ENCODE measurements at places on chromosomes 5 and 9.

DNA sequence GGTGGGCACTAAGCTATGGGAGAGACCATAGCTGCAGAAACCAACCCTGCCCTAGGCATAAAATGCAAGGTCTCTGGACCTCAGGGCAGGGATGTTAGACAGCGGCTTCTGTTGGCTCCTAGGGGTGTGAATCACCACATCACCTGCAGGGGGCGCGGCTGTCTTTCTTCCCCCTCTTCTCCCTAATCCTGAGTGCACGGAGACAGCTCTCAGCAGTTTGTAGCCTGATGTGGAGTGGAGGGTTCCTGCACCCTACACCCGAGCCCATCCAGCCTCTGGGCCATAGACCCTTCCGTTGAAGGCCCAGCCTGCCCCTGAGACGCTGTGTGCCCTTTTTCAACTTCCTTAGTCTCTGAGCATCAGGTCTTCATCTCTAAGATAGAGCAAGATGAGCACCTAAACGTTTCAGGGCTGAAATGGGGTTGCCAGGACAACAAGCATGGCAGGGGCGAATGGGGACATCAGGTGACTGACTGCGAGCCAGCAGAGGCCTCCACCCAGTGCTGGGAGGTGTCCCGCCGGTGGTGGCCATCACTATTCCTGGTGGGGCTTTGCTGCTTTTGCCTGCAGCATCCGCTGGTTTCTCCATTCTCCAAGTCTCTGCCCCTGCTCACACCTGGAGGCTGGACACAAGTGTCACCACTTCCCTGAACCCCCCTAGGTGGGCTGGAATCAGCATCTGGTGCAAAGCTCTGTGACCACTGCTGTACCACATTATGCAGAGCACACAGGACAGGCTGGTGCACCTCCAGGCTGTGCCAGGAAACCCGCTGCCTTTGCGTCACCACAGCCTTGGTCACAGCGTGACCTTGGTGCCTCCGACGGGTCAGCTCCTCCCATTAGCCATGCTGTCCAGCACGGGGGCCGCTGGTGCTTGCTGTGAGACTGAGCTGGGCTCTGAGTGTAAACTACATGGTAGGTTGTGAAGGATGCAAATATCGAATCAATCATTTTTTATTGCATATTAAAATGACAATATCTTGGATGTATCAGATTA lies 2.5 kb upstream of the SEC16A start:
- DNase-seq = peak; percentile 76

GRCh38 chr5:181109489-181110013 lies 21.4 kb downstream of the OR2V1 start:
- no peak for DNase-seq

- no peak for DNase-seq
Measured at GRCh38 chr9:116100711-116101121, 52.9 kb upstream of the PAPPA start.

DNA sequence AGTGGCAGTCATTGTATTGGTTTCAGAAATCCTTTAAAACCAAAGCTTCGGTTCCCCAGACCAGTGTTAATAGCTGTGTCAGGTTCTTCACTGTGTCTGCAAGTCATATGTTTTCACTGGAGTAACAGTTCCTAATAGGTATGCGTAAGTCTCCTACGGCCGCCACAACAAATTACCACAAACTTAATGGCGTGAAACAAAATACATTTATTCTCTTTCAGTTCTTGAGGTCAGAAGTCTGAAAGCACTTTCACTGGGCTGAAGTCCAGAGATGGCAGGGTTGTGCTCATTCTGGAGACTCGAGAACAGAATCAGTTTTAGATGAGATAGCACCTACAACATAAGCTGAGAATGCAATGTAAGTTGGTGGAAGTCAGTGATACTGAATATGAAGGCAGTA lies 556.2 kb downstream of the TLE4 start:
- DNase-seq = no peak

GRCh38 chr5:39158127-39158593 lies 61.2 kb downstream of the FYB1 start:
- no peak for DNase-seq

- DNase-seq = no peak
Measured at GRCh38 chr5:160092514-160092913, 26.7 kb downstream of the PWWP2A start.

DNA sequence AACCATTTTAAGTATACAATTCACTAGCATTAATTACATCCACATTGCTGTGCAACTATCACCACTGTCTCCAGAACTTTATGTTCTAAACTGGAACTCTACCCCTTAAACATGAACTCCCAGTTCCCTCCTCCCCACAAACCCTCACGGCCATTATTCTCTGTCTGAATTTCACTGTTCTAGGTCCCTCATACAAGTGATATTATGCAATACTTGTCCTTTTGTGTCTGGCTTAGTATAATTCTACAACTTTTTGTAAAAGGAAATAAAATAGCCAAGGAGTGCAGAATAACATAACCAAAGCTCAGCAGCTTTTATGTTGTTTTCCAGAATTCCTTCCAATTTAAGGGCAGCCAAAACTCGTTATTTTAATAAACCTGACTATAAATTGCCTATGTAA lies 53.2 kb downstream of the NAA35 start:
- DNase-seq = no peak

DNA sequence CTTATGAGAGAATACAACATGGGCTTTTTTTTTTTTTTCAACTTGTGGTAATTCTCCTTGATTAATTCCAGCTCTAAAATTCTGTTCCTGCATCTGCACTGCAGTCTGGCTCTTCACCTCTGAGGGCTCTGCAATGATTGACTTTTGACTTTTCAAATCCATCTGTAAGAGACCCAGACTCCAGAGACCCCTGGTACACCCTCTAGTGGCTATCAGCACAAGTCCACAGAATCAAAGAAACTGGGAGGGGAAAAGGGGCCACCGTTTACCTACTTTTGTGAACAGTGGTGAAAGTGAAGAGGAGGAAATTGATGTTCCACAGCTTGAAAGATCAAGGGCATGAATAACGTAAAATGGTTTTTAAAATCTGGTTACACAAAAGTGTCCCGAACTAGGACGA lies 151.6 kb downstream of the SLIT3 start:
- no peak for DNase-seq

DNA sequence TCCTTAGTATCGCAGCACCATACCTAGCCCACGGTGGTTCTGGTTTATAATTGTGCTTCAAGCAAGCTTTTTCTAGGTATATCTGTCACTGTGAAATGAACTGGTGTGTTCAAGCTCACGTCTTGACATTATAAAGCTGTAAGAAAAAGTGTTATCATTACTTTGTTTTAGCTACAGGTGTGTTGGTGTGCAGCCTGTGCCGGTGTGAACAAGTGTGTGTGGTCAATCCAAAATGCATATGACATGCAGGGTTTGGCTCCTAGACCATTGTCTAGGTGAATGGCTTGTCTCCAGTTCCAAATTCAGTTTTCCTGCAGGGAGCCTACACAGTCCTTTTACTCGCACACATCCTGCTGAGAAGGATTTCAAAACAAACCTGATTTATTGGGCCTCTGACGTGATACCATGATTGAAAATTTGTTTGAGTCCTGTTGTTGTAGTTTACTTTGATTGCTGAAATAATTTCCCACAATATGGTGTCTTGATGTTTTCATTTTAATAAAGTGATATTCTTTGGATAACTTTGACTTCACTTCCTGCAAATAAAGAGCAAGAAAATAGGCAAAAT lies 3.7 kb downstream of the LSM11 start:
- DNase-seq = no peak

- DNase-seq = no peak
Measured at GRCh38 chr9:129866394-129867135, 31.3 kb downstream of the USP20 start.

DNA sequence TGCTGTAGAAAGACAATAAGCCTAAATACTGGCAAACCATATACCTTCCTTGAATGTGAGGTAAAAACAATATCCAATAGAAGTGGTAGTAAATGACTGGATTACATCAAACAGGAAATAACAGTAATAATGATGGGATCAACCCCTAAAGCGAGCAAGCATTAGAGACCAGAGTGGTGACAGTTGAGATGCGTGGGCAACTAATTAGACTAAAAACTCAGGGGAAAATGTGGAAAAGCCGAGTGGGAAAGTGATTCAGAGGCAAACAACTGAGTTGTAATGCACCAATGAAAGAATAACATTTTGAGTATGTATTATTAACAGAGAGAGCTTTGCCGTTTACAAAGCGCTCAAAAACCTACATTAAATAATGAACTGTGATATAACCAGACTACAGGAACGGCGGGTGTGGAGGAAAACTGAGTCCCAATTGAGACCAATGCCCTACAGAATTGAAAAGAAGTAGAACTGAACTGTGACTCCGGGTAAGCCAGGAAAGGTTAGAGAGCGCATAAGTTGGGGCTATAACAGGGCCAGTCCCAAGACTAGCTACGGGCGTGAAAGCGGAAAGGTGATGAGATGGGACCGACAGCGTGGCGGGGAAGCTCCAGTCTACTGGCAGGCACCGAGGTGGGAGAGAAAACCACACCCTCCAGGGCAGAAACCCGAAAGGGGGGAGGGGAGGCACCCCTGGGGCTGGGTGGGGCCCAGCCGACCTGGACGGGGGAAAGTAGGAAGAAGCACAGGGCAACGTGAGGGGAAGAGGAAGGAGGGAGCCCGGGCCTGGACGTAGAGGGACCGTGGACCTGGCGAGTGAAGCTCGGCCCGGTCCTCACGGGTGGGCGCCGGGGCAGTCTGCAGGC lies 592 bp downstream of the UBAP2 start:
- DNase-seq = peak; percentile 43

GRCh38 chr5:168128111-168128510 lies 163.3 kb upstream of the WWC1 start:
- no peak for DNase-seq

DNA sequence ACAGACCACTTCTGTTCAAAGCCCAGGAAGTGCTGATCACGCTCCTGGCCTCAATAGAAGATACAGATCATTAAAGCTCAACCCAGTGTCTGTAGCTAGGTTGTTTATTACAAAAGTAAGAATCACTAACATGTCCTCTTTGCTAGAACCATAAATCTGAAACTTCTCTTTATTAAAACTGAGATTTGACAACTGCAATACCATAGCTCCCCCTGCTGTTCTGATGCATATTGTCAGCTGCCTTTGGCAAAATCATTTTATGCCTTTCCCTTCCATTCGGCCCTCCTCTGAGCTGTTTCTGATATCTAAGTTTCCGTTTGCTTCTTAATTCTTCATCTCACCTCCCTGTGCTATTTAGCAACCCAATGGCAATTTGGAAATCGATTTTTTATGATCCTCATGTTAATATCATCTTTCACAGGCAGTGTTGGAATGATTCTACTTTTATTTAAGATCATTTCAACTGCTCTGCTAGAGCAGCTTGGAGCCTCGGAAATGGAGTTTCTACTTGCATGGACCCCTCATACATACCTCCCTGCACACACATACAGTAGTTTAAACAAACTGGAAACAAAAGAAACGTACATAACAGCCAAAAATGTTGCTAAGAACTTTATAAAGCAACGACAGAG lies 998.8 kb downstream of the MAT2B start:
- no peak for DNase-seq

DNA sequence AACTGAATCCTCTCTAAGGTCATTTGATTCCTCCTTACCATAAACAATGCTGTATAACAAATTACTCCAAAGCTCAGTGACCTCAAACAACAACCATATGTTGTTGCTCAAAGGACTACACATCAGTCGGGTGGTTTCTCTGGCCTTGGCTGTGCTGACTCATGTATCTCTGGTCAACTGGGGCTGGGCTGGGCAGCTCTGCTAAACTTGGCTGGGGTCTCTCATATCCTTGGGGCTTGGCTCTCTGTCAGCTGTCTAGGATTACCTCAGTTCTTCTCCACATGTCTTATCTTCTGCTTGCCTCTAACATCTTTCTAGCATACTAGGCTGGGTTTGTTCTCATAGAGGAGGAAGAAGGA lies 86.4 kb downstream of the GALNT10 start:
- no peak for DNase-seq

DNA sequence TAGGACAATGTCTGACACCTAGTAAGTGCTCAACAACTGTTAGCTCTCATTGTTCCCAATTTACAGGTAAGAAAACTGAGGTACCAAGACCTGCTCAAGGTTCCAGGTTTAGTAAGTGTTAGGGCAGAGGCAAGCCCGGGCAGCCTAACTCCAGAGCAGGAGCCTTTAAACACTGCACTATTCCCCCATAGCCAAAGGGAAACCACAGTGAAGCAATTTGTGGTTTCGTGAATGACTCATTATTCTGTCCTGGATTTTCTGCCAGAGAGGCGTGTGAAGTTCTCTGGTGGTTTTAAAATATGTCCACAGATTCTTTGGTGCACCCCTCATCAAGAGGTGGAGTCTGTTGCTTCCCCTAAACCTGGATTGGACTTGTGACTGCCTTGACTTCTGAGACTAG lies 1.0 kb upstream of the MCC start:
- DNase-seq = no peak

- no peak for DNase-seq
Measured at GRCh38 chr5:124849774-124850173, 103.3 kb upstream of the ZNF608 start.

DNA sequence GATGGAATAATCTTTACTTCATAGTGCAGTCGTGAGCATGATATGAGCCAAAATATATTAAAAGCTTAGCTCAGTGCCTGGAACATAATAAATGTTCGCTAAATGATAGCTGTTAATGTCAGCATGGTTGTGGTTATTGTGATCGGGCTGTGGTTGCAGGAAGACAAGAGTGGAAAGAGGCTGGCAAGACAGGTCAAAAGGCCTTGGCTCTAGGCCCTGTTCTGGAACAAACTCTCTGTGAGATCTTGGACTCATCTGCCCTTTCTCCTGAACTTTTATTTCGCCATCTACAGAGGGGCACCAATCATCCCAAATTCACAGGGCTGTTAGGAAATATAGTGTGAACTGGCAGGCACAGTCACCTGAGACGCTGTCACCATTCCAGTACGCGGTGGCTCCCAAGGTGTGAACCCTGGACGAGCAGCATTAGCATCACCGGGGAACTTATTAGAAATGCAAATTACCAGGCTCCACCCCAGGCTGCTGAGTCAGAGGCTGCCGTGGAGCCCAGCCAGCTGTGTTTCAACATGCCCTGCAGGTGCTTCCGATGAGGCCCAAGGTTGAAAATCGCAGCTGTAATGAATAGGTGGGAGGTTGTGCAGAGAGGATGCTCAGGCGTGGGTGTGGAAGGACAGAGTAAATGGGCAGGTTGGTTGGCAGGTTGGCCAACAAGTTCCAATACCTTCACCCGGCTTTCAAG lies 50.2 kb upstream of the SAP30L start:
- DNase-seq = no peak

- no peak for DNase-seq
Measured at GRCh38 chr5:144485540-144485939, 314.9 kb downstream of the KCTD16 start.

GRCh38 chr5:122404018-122404417 lies 92.0 kb downstream of the SNCAIP start:
- DNase-seq = no peak

All from stimulated activated CD8-positive, alpha-beta memory T cell treated with anti-CD3 and anti-CD28 coated beads, Interleukin-2, amount 100 ng/mL, for 48 hours (primary cell).